ENCODE measurements at places on chromosomes 3 and 15.

- DNase-seq, result no peak
Observed at GRCh38 chr15:60682115-60682514, 203.2 kb upstream of the ICE2 start.

DNA sequence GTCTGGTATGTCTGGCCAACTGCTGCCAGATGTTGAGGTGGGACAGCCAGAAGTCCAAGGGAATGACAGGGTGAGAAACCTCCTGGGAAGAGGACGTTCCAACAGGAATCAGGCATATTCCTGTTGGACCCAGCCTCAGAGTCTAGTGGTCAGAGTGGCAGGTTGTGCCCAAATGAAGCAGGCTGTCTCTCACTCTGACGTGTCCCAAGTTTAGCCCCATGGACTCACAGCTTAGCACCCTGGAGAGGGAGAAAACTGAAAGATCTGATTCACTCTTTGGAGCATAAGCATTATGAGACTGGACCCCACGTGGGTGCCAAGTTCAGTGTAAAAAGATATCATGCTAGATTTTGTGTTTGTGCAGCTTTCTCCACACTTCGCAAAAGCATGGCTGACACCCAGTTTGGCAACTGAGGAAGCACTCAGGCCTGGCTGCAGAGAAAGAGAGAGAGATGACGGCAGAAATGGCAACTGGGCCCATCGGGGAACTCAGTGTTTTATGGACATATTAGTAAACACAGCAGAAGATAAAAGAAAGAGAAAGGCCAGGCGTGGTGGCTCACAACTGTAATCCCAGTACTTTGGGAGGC, 88.2 kb upstream of the LMCD1 start:
- DNase-seq, result no peak

GRCh38 chr3:161264852-161265251, 43.7 kb downstream of the NMD3 start:
- DNase-seq, result no peak

GRCh38 chr3:107208796-107209195, 168.4 kb upstream of the CCDC54 start:
- DNase-seq, result no peak

- DNase-seq, result no peak
Observed at GRCh38 chr3:61724183-61724582, 162.8 kb downstream of the PTPRG start.

DNA sequence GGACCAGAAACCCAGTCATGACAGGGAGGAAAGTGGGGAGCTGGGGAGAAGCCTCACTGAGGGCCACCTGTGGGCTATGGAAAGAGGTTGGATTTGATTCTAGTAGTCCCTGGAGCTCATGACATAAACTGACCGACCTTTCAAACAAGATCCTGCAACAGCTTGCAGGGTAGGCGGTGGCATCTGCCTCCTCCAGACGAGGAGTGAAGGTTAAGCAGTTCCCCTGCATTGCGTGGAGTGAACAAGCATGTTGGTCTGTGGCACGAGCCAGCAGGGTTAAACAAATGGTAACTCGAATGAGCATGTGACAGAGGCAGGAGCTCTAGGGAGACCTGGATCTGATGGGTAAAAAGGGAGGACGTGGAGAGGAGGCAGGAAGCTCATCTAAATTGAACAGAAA, 12.7 kb downstream of the TGM4 start:
- DNase-seq, result no peak

DNA sequence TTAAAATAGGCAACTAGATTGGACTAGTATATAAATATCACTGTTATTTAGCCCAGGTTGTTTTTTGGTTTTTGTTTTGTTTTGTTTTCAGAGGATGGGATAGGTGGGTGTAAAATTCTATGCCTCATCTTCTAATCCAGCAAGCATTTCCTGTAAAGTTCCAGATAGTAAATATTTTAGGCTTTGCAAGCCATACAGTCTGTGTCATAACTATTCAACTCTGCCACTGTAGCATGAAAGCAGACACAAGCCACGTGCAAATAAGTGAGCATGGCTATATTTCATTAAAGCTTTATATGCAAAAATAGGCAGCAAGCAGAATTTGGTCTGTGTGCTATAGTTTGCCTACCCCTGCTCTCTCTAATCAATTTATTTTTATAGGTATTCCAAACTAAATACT, 657.3 kb upstream of the TGFBR2 start:
- DNase-seq, result no peak

- no peak for DNase-seq
Observed at GRCh38 chr3:48837163-48837562, 10.5 kb downstream of the PRKAR2A start.

- no peak for DNase-seq
Observed at GRCh38 chr3:123683505-123684154, 98.8 kb upstream of the HACD2 start.

DNA sequence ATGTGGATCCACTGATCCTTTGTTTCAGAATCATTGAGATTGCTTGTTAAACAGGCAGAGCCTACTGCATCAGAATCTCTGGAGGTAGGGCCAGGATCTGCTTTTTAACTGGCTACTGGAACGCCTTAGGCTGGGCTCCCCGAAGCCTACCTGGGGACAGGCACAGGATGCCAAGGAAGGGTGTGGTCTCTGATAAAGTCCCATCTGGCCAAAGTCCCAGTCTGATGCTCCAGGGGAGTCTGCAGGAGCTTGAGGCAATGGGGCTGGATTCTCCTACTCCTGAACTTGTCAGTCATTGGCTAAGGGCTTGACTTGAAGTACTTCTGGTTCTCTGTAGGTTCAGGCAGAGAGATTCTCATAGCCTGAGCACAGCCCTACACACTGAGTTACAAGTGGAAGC, 22.4 kb upstream of the CCK start:
- DNase-seq, result no peak

DNA sequence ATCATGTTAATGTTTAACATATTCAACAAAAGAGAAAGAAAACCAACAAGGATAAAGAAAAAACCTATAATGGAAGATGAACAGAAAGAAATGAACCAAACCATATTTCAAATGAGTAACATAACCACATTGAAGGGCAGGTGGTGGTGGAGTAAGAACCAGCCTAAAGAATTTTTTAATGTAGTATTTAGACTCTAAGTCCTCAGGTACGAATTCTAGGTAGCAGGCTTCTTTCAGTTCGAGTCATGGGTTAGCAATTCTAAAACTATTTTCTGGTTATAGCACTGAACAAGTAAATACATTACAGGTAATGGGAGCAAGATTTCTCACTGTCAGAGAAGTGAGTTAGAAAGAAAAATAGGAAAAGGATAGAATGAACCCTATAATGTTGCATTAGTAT, 24.4 kb downstream of the DCBLD2 start:
- DNase-seq, result no peak

- no peak for DNase-seq
Observed at GRCh38 chr3:197305854-197306253, 7.4 kb upstream of the DLG1 start.

- no peak for DNase-seq
Observed at GRCh38 chr15:77097248-77097721, 26.4 kb upstream of the TSPAN3 start.

DNA sequence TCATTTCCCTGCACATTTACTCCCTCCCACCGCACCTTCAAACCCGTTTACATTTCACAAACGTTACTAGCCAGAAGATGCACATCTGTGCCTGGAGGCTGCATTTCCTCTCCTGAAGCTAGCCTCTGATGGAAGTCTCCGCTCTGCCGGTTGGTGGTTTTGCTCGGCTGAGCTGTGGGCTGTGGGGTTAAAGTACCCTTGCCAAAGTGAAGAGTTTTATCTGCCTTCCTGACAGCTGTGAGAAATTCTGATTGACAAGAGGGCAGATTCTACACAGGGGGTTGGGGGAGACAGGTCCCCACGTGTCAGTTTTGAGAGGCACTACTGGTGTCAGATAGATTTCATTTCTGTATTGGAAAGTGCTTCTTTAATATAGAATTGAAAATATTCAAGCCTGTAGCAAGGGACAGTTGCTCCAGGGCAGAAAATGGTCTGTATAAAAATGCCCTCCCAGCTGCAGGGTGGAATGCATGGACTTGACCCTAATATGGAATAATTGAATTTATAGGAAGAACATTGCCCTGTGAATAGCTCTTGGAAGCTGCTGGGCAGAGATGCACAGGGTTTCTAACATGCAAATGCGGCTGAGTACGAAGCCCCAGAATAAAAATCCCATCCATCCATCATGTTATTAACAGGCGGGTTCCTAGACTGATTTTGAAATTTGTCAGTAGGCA, 201.1 kb upstream of the RGMA start:
- DNase-seq, result no peak

- no peak for DNase-seq
Observed at GRCh38 chr3:159025733-159026132, 223.9 kb downstream of the MFSD1 start.

- DNase-seq, result no peak
Observed at GRCh38 chr15:24627443-24627842, 48.1 kb upstream of the NPAP1 start.

DNA sequence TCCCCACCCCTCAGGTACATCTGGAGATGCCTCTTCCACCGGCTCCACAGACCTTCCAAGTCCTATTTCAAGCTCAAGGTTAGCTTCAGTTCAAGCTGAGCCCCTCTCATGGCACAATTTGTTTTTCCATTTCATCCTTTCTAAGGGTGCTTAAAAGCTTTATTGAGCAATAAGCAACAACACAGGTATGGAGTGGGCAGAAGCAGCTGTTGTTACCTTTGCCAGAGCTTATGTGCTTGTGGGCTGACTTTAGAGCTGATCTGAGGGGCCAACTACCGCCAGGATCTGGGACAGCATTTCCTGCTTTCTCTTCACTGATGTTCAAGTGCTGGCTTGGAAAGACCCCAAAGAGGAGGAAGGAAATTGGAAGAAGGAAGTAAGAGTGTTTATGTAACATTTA, 140.0 kb upstream of the KLHL25 start:
- no peak for DNase-seq

DNA sequence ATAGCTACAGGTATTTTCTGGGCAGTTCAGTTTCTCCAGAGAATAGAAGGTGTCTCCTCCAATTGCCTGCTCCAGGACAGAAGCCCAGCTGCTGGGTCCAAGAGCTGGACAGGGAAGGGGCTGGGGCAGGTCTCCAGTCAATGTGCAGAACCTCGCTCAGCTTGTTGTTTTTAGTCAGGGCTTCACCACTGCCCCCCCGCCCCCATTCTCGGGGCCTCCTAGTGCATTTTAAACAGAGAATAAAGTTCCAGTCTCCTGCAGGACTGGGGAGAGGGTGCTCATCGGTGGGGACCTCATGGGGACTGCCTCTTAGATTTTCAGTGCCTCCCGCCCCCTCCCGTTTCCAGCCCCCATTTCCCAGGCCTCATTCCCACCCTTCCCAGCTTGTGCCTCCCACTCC, 216.6 kb downstream of the XXYLT1 start:
- no peak for DNase-seq

DNA sequence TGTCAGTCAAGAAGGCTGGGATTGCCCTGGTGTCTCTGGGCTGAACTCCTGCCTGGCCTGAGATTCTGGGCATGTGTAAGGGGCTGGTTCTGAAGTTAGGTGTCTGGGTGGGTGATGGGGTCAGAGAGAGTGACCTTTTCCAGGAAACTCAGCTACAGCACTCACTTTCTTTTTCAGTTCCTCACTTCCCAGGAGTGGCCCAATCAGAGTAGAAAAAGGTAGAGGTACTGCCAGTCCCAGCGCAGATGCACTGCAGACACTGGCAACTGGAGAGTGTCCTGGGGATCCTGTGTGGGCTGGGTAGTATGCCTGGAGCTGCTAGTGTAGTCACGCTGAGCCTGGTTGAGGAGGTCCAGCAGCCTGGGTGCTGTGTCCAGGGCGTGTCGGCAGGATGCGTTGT, 46.5 kb upstream of the APEH start:
- no peak for DNase-seq

- no peak for DNase-seq
Observed at GRCh38 chr15:71088155-71088554, 27.1 kb upstream of the THSD4 start.

GRCh38 chr3:152773633-152774032, 61.3 kb upstream of the P2RY1 start:
- no peak for DNase-seq

DNA sequence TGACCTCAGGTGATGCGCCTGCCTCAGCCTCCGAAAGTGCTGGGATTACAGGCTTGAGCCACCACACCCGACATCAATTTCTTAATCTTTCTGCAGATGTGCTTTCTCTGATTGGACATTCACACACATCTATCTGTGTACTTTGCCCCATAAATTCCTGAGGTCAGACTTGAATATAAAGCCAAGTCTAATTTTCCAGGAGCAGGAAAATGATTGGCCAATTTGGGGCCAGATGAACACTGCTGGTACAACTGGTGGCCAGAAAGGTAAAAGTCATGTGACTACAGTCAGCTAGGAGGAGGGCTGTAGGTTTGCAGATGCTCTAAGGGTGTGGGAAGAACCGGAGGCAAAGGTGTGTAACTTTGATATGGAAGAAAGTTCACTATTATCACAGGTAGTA, 3.2 kb upstream of the RAD51 start:
- DNase-seq, result no peak

DNA sequence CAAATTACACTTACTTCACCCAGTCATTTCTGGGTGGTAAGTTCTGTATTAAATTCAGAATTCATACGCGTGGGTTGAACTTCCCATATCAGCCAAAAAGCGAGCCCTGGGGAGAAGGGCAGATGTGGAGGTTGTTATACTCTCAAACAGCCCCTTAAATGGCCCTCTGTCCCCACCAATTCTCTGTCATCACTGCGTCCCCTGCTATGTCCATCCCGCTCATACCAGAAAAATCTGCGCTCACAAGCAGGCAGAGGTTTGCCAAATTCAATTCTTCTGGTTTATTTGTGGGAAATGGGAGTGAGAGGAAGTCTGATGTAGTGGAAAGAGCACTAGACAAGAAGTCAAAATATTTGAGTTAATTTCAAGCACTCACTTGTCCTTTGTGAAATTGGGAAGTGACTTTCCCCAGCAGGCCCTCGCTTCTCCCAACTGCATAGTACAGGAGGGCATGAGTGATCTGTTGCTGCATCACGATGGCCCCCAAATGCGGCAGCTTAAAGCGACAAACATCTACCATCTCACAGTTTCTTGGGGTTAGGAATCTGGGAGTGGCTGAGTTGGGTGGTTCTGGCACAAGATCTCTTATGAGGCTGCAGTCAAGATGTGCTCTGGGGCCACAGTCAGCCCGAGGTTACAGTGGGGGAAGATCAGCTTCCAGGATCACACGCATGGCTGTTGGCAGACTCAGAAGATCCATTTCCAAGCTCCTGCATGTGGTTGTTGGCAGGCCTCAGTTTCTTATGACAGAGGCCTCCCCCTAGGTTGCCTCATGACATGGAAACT, 67.7 kb downstream of the CPN2 start:
- no peak for DNase-seq

- DNase-seq, result no peak
Observed at GRCh38 chr3:82938821-82939328, 1177.4 kb upstream of the GBE1 start.

DNA sequence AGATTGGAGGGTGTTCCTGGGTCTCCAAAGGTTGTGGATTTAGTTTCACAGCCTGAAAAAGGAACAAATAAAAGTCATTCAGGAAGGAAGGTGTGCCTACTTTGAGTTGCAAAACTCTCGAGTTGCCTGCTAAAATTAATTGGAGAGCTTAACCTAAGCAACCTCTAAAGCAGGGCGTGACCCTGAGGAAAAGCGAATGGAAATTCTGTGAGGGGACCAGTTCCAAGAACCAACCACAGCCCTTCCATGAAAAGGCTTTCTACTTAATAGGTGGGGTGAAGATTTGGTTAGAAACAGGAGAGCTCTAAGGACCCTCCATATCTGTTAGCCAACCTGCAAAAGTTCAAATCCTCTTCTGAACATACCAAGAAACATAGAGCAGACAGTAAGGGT, 1.5 kb downstream of the CD80 start:
- no peak for DNase-seq

All from T-helper 9 cell (primary cell).